ENCODE measurements at places on chromosomes 5 and 9.

DNA sequence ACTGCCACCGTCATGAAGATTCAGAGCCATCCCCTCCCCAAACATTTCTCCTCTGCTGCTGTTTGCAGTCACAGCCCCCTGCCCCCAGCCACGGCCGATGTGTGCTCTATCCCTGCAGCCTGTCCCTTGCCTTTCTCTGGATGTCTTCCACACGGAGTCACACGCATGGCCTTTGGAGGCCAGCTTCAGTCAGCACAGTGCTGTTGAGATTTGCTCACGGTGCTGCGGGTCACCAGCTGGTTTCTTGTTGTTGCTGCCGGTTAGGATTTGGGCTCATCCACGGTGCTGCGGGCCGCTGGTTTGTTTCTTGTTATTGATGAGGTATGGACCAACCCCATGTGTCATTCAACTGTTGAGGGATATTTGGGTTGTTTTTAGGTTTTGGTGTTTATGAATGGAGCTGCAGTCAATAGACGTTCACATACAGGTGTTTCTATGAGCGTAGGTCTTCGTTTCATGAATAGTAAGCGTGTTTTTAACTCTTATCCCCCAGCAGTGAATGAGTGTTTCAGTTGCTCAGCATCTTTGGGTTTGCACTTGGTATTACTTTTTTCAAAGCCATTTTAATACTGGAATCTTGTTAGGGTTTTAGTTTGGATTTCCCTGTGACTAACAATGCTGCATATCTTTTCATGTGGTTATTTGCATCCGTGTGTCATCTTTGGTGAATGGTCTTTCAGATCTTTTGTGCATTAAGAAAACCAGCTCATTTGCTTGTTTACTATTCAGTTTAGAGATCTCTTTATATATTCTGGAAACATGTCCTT, 57.6 kb downstream of the AHRR start:
- DNase-seq: no peak

DNA sequence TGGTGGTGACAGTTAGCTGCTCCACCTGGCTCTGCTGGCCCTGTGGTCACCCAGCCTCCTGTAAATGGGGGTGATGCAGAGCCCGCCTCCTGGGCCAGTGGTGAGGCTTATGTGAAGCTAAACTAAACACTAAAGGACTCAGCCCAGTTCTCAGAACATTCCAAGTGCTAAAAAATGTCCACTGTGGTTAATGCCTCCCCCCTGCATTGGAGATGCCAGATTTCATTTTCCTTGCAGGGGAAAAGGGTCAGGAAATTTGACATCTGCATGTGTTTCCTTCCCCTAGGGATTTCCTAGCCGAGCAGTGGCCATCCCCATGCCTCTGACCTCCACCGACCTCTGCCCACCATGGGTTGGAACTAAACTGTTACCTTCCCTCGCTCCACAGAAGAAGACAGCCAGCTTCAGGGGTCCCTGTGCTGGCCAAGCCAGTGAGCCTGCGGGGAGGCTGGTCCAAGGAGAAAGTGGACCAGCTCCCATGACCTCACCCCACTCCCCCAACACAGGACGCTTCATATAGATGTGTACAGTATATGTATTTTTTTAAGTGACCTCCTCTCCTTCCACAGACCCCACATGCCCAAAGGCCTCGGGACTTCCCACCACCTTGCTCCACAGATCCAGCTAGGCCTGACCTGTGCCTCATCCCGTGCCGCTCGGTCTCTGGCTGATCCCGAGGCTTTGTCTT, 13.0 kb downstream of the CD74 start:
- DNase-seq: no peak

GRCh38 chr5:113059232-113060040, 82.8 kb downstream of the DCP2 start:
- DNase-seq: no peak

- DNase-seq: no peak
Observed at GRCh38 chr9:83339435-83339834, 198.8 kb downstream of the FRMD3 start.

DNA sequence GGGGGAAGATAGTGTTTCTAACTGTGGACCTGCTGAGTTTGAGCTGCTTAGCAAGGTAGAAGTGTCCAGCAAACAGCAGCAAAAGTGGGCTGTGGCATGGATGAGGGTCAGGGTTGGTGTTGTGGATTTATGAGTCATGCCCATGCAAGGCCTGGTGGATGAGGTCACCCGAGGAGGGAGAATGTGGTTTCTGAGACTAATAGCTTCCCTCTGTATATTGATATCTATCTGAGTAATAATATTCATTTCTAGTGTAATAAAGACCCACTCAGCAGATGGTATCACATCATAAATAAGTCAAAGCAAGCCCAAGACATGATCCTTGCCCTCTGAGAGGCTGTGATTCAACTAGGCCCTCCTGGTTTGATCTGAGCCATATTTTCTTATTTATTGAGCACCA, 597.8 kb upstream of the CLINT1 start:
- no peak for DNase-seq

DNA sequence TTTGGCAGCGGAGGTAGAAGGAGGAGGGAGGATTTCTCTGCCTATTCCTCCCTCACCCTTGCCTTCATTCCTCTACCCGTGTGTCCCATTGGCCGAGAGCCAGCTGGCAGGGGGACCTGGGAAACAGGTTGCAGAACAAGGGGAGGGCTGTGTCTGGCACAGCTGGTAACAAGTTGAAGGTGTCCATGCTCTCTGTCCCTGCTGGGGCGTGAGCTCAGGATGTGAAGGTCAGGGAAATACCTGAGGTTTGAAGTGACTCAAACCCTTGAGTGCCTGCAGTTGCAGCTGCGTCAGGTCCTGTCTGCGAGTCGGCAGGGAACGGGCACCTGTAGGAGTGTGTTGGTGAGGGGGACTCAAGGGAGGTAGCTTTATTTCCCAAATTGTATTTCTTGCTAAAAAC, 16.2 kb downstream of the MIGA2 start:
- no peak for DNase-seq

GRCh38 chr5:94469894-94470329, 148.5 kb downstream of the KIAA0825 start:
- DNase-seq: no peak

GRCh38 chr5:154312000-154312399, 121.5 kb downstream of the GALNT10 start:
- no peak for DNase-seq

GRCh38 chr5:135482381-135482933, 30.3 kb upstream of the TIFAB start:
- DNase-seq: no peak

DNA sequence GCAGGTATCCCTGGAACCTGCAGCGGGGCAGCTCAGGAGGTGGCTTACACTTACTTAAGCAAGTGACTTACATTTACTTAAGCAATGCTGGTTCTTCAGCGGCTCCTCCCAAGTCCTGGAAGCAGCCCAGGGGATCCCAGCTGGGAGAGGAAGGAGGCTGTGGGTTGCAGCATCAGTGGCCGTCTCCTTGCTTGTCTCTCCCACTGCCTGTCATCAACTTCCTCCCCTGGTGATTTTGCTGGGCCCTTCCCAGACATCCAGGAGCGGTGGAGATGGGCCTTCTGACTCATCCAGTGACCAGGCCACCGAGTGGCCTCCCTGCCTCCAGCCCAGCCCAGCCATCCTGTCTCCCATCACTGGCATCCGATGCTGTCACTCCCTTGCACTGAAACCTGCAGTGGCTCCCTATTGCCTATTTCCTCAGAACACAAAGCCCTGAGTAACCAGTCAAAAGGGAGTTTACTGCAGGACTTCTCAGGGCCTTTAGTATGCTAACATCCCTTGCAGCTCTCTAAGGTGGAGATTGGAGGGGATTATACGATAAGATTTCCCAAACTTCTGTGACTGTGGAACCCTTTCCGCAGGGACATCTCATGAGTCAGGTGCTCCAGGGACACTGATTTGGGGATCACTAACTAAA, 155.9 kb upstream of the PHYKPL start:
- no peak for DNase-seq

DNA sequence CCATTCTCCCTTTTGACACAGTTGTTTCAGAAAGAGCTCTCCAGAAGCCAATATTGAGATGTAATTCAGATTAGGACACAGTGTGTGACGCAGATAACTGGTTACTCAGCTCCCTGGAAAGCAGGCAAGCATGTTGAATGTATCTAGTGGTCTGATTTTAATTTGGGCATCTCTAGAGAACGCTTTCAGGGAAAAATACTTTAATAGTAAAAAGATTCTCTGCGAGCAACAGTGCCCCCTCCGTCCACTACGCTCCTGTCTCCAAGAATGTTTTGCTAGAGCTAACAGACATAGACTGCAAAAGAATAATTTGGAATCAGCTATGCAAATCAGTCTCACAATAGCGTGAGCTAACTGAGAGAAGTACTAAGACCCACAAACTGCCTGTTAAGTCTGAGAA, 23.3 kb downstream of the CFAP90 start:
- DNase-seq: no peak

- no peak for DNase-seq
Observed at GRCh38 chr9:36191290-36191645, 547 bp downstream of the CLTA start.

DNA sequence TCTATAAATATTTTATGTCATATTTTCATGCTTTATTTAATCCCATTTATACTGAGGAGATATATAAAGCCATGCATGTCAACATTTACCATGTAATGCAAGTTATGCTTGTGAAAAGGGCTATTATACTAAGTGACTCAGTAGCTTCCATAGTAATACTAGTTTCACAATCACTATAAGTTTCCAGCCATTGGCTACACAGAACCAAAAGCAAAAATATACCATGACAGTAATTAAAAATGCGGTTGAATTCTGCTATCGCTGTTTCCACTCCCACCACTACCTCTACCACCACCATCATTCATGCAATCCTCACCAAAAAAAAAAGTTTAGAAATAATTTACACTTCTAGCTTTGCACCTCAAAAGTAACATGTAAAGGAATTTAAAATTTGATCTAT, 60.2 kb downstream of the MLLT3 start:
- no peak for DNase-seq

DNA sequence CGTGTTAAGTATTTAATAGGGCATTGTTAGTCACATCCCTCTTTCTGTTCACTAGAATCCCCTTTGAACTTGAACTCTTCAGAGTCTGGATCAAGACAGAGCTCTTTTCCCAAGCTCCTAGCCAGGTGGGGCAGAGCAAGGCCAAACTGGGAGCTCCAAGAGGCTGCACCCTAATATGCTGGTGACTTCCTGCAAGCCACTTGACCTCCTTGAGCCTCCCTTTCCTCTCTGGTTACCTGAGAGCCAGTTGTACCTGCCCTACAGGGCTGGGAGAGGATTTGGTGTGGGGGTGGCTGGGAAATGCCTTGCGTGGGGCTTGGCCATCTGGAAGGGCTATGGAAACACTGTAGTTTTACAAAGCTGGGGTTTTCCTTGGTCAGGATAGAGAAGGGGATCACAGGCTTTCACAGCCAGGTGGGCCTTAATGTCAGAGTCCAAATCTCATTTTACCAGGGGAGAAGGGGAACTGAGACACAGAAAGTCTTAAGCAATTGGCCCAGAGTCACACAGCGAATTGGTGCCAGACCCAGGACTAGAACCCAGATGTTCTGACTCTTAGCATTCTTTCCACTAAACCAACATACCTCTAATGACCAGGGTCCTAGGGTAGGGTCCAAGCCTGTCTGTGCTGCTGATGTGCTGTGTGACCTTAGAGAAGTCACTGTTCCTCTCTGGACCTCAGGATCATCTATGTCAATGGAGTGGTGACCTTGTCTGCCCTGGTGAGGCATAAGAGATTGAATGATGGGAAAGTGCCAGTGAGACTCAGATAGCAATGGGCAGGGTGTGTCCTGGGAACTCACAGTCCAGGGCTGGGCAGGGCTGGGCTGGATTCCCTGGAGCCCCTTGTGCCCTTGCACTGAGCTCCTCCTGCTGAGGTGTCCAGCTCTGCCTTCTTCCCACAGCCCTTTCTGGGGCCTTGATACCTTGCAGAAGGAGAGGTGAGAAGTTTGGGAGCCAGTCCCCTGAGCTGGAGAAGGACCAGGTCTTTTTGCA, 35.8 kb downstream of the GSN start:
- no peak for DNase-seq

- DNase-seq: no peak
Observed at GRCh38 chr5:135439231-135440205, 7.6 kb downstream of the DCANP1 start.

DNA sequence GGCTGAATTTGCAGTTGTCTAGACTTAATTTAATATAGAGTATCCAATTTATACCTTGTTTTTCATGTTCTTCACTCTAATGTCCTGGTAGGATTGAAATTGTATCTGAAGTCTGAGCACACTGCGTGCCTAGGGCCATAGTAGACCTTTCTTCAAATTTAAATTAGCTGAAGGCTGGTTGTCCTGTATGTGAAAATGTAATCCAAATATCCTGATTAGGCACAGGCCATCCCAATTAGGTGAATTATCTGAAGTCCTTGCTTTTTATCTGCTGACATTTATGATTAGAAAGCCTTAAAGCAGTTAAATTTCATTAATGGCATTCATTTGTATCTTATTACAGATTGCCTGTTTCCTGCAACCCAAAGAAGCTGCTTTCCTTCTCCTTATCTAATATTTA, 20.4 kb downstream of the CDC26 start:
- no peak for DNase-seq

DNA sequence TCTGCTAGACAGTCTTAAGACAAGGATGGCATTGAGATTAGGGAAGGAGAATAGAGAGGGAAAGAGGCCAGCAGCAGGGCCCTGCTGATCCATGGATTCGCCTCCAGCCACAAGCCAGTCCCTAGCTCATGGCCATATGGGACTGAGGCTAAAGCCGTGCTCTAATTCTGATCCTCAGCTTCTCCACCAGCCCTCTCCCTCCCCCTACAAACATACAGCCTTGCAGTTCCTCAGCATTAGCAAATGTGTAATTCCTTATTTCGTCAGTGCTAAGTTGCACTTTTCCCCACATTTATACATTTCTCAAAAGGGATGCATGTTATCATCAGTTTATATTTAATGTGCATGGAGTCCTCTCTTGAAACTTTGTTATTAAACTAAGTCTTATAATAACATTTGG, 34.8 kb downstream of the ZNF462 start:
- DNase-seq: no peak

DNA sequence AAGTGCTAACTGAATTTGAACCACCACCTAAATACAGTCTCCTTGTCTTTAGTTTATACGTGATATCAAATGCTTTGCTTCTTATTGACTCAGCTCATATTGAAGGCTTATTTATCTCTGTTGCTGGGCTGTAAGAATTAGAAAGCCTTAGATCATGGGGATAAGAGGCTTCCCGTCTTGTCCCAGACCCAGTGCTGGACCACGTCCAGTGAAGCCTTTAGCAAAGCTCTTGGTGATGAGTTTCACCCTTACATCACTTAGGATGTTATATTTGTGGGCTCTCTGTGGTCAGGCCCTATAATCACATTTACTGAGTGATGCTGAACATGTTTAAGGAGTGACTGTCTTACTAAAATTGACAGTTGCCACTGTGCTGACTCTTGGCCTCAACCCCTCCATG, 11.2 kb downstream of the FAM240B start:
- no peak for DNase-seq

DNA sequence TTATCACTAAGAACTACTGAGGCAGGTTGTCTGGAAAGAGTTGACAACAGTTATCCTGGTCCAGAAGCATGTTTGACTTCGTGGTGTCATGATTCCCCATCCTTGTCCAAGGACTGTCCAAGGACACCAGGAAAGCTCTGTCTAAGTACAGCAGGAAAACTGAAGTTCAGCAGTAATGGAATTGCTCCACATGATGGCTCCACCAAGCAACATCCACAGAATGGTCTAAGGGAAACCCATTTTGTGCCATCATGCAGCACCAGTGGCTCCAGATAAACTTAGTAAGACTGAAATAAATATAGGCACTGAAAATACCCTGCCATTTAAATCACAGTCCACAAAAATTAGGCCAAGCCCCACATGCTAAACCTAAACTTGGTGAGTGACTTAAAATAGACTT, 192.8 kb downstream of the CDH18 start:
- no peak for DNase-seq
